DMS79 treated with DMSO at 0.1 percent for 48 hours (cell line): ENCODE measurements at places on chromosomes 7 and 10.

- no peak for DNase-seq
Measured at GRCh38 chr10:35442592-35442991, 106.3 kb downstream of the CCNY start.

DNA sequence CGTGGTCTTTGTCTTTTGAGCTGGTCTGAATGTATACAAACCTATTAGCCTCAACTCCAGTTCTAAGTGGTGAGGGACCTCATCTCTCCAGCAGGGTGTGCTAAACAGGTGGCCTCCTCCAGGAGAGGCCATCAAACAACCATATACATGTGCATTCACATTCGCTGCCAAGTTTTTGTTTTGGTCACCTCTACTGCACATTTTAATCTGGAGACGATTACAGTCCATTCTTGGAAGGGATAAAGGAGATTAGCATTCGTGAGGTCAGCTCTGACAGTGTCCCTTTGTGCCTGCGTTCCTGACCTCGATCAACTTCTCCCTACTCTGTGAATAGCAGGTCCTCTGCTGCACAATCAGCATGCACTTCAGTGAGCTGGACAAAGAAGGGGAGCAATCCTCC, 60.8 kb downstream of the RHOBTB1 start:
- DNase-seq = no peak

DNA sequence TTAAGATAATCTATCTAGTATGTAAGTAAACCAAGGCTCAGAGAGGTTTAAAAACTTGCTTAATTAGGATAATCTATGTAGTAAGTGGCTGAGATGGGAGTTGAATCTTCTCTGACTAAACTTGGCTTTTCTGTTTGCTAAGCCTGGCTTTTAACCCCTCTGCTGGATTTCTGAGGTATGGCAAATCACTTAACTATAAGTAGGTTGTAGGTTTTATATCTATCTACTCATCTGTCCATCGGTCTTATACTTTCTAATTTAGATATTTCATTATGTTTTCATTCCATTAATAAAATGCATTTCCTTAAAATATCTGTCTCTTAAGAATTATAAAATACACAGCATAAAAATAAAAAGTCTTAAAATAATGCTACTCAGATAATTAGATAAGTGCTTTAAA, 59.4 kb downstream of the ST7 start:
- peak; percentile 42 for DNase-seq

- no peak for DNase-seq
Measured at GRCh38 chr7:92460510-92460909, 13.2 kb downstream of the GATAD1 start.

- peak; percentile 93 for DNase-seq
Measured at GRCh38 chr7:30173058-30173897, 38.5 kb downstream of the MTURN start.

GRCh38 chr10:36602374-36602773, 523.0 kb upstream of the ANKRD30A start:
- DNase-seq = no peak

GRCh38 chr10:107502229-107502985, 337.9 kb upstream of the SORCS1 start:
- no peak for DNase-seq

- DNase-seq = peak; percentile 14
Measured at GRCh38 chr7:18497800-18498199, 2.3 kb downstream of the HDAC9 start.

GRCh38 chr10:103692952-103693811, 162.2 kb downstream of the SH3PXD2A start:
- DNase-seq = no peak

- DNase-seq = peak; percentile 58
Measured at GRCh38 chr7:138000081-138000701, 1.7 kb downstream of the CREB3L2 start.
